ENCODE measurements at places on chromosomes 7 and 10. TPM values are rescaled to one million over a fixed set of nuclear protein-coding genes. Genes with fewer than 3 reads are reported as not detected.
A peak's percentile ranks its signal among the peaks of the same experiment; 100 is the strongest.

The LEP gene
- 41.6 TPM for total RNA-seq

GRCh38 chr7:18290865-18291264, 204.7 kb upstream of the HDAC9 start:
- DNase-seq: no peak
- no peaks in the 10 kb centered on the region for H3K36me3 ChIP-seq
- H3K4me1 ChIP-seq: no peaks in the 10 kb centered on the region

DNA sequence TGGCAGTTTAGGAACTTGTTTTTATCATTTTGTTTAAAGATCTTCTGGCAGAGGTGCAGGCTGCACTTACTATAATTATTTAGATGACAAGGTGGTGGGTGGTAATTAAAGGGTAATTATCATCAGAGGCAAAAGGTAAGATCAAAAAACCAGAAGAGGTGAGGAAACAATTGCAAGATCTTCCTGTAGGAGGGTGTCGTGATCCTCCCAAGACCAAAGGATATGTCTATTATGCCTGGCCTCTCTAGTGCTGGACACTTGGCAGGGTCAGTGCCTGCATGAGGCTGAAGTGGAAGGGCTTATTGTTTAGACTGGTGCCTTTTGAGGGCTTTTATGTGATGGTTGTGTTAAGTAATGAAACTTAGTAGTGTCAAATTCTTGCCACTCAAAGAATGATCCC, 1.8 kb upstream of the WAPL start:
- no peaks in the 10 kb centered on the region for H3K36me3 ChIP-seq
- H3K4me3 ChIP-seq: no peak overlapping the region
- no peaks in the 10 kb centered on the region for H3K4me1 ChIP-seq
- no peaks in the 10 kb centered on the region for H3K27me3 ChIP-seq
- H3K27ac ChIP-seq: no peak overlapping the region

The TCAF1 gene
- total RNA-seq: 51.4 TPM

GRCh38 chr7:116653204-116653603, 18.8 kb upstream of the MET start:
- no peaks in the 10 kb centered on the region for H3K4me1 ChIP-seq
- no peaks in the 10 kb centered on the region for H3K36me3 ChIP-seq
- H3K27ac ChIP-seq: peak overlapping the region; percentile 77
- no peak for DNase-seq
- H3K27me3 ChIP-seq: no peaks in the 10 kb centered on the region

- no peaks in the 10 kb centered on the region for H3K27me3 ChIP-seq
- H3K36me3 ChIP-seq: no peaks in the 10 kb centered on the region
- no peak for DNase-seq
- H3K27ac ChIP-seq: no peak overlapping the region
- H3K4me1 ChIP-seq: no peaks in the 10 kb centered on the region
Measured at GRCh38 chr10:69125554-69125953, 1.6 kb downstream of the VPS26A start.

DNA sequence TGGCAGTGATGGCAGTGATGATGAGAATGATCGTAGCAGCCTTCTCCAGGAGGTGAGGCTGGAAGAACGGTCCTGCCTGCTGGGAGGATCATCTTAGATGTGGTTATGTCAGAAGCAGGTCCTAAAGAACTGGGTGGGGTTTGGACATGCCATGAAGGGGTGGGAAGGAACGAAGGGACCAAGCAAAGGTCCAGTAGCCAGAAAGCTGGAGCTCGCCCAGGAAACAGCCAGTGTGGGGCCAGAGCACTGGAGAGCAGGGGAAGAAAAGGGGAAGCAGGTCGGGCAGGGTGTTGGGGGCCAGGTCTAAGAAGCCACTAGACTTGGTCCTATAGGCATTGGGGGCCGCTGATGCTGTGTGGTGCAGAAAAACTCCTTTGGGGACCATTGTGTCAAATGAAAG, 127.4 kb downstream of the RGS10 start:
- no peak for DNase-seq
- H3K4me3 ChIP-seq: no peak overlapping the region

The BMPER gene
- total RNA-seq: 2.0 TPM

- no peak for DNase-seq
- H3K4me3 ChIP-seq: no peak overlapping the region
- no peaks in the 10 kb centered on the region for H3K4me1 ChIP-seq
- H3K27ac ChIP-seq: no peak overlapping the region
- no peaks in the 10 kb centered on the region for H3K27me3 ChIP-seq
- H3K36me3 ChIP-seq: no peaks in the 10 kb centered on the region
Measured at GRCh38 chr10:57948796-57949195, 318.9 kb downstream of the IPMK start.

DNA sequence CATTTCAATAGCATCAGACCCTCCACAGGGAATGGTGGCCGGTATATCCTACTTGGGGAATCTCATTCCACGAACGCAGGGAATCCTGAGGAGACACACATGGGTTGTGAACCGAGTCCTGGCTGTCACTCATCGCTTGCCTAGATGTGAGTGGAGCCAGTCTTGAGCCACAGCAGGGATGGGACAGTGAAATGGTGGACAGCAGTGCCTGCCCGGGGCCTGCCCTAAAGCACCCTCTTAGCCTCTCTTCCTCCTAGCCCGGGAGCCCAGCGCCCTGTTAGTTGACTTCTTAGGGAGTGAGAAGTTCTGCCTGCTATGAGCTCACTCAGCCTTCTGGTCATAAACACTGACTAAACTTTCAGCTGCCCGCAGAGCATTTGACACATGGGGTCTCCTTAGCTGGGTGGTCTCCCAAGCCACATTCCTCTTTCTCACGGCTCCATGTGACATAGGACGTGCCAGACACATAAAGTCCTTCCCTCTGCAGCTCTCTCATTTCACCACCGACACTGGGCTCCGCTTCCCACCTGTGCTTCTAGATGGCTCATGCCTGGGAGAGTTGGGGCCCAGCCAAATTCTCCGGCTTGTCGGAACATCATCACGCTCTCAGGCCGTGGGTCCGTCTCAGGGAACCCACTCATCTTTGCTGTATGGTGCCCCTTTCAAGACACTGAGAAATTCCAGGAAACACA, 60.9 kb downstream of the TCERG1L start:
- H3K27me3 ChIP-seq: peaks cover 47% of the 10 kb centered on the region
- no peaks in the 10 kb centered on the region for H3K4me1 ChIP-seq
- DNase-seq: peak; percentile 48
- no peak overlapping the region for H3K4me3 ChIP-seq
- no peaks in the 10 kb centered on the region for H3K36me3 ChIP-seq

DNA sequence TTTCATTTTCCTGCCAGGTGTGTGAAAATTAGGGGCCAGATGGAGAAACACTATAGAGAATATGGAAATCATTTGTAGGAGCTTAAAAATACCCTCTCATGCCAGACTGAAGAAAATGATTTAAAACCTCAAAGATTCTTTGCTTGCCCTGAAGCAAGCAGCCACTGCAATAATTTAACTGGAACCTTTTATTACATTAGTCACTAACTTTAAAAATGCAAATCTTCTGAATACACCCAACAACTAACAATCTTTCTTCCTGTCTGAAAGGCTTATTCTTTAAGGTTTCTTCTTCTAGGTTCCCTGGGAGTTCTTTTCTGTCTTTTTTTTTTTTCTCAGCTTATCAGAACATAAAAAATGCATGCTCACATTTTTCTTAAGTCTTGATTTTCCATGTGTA, 238.5 kb upstream of the KMT2E start:
- no peaks in the 10 kb centered on the region for H3K4me1 ChIP-seq
- H3K4me3 ChIP-seq: no peak overlapping the region
- H3K27me3 ChIP-seq: no peaks in the 10 kb centered on the region
- DNase-seq: no peak

The INHBA gene
- 0.59 TPM for total RNA-seq

DNA sequence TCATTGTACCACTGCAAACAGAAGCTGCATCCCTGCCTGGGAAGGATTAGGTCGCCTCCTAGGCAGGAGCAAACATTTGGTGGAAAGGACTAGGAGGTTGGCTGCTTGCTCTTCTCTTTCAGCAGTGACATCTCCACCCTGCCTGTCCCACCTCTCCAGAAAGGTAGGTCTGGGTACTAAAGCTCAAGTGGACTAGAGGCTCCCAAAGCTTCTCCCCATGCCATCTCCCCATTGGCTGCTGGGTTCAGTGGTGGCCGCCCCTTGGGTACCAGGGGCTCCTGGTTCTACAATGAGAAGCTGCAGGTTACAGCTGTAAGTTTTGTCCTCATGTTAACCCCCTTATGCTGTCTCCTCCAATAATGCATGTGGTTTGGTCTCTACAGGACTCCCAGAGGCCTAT, 180.7 kb upstream of the MKI67 start:
- H3K27me3 ChIP-seq: peaks cover 4% of the 10 kb centered on the region
- DNase-seq: no peak
- H3K36me3 ChIP-seq: no peaks in the 10 kb centered on the region
- no peak overlapping the region for H3K27ac ChIP-seq
- H3K4me1 ChIP-seq: no peaks in the 10 kb centered on the region

DNA sequence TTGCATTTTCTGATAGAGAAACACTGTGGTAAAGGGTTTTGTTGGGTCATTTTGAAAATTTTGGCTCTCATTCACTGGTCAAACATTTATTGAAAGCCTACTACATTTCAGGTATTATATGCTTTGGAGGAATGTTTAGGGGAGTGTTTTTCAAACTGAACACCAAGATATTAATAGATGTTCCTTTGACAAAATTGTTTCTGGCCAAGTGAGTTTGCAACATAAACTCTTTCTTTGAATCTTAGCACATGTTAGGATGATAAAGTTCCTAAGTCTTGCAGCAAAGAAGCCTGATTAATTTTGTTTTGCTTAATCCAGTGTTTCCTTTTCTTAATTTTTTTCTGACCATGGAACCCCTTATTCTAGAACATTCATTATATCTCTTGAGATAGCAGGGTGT, 232.5 kb upstream of the PHYHIPL start:
- H3K36me3 ChIP-seq: no peaks in the 10 kb centered on the region
- no peaks in the 10 kb centered on the region for H3K27me3 ChIP-seq
- no peaks in the 10 kb centered on the region for H3K4me1 ChIP-seq
- H3K27ac ChIP-seq: no peak overlapping the region
- no peak for DNase-seq
- H3K4me3 ChIP-seq: no peak overlapping the region

- no peaks in the 10 kb centered on the region for H3K36me3 ChIP-seq
- H3K27ac ChIP-seq: peak overlapping the region; percentile 40
- no peaks in the 10 kb centered on the region for H3K27me3 ChIP-seq
- no peak for DNase-seq
- H3K4me3 ChIP-seq: no peak overlapping the region
Measured at GRCh38 chr7:117312593-117313580, 10.0 kb downstream of the WNT2 start.

The LRRC4 gene
- total RNA-seq: 0.33 TPM

DNA sequence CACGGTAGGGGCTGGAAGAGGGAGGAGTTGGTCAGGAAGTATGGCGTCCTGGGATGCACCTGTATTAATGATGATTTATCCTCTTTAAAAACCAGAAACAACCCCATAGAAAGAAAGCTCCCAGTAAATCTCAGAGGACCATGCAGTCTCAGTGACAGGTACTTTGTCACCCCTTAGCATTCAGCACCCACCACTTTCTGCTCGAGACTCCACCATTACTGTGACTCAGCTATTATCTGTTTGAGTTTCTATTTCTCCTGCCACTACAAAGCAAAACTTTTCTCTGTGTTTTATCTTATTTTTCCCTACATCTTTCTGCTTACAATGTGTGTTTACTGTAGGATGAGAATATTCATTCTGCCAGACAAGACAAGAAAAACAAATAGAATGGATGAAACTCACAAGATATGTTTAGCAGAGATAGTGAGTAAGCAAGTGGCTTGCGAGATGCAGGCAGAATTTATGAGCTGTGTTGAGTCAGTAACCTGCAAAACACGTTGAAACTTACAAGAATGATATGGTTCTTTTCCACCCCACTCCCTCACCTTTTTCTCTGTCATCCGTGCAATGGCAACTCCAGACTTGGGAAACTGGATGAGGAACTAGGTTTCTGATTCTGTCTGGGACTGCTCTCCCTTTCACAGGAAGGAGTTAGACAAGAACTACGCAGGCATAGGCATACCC, 127.1 kb downstream of the AOAH start:
- no peaks in the 10 kb centered on the region for H3K27me3 ChIP-seq
- DNase-seq: no peak
- no peak overlapping the region for H3K4me3 ChIP-seq
- no peak overlapping the region for H3K27ac ChIP-seq
- no peaks in the 10 kb centered on the region for H3K4me1 ChIP-seq

- H3K27ac ChIP-seq: no peak overlapping the region
- no peaks in the 10 kb centered on the region for H3K36me3 ChIP-seq
- no peaks in the 10 kb centered on the region for H3K27me3 ChIP-seq
- H3K4me1 ChIP-seq: no peaks in the 10 kb centered on the region
- DNase-seq: no peak
- H3K4me3 ChIP-seq: no peak overlapping the region
Measured at GRCh38 chr10:60212195-60212594, 177.5 kb downstream of the ANK3 start.

GRCh38 chr10:79358811-79359210, 11.5 kb downstream of the PPIF start:
- no peaks in the 10 kb centered on the region for H3K36me3 ChIP-seq
- no peaks in the 10 kb centered on the region for H3K4me1 ChIP-seq
- no peaks in the 10 kb centered on the region for H3K27me3 ChIP-seq
- no peak overlapping the region for H3K27ac ChIP-seq
- H3K4me3 ChIP-seq: no peak overlapping the region

DNA sequence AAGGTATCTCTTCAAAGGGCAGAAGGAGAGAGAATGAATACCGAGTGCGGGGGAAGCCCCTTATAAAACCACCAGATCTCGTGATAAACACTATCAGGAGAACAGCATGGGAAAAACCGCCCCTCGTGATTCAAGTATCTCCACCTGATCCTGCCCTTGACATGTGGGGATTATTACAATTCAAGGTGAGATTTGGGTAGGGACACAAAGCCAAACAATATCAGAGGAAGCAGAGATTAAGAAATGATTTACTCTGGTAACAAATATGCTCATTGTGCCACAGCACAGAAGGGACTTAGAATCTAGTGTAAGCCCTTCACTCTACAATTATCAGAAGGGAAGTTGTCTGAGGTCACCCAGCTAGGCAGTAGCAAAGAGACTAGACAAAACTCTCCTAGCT, 40.1 kb upstream of the ZNRF2 start:
- no peaks in the 10 kb centered on the region for H3K36me3 ChIP-seq
- no peaks in the 10 kb centered on the region for H3K27me3 ChIP-seq
- no peaks in the 10 kb centered on the region for H3K4me1 ChIP-seq
- H3K27ac ChIP-seq: no peak overlapping the region

GRCh38 chr10:132835848-132836233, 49.9 kb upstream of the NKX6-2 start:
- H3K4me3 ChIP-seq: no peak overlapping the region
- H3K36me3 ChIP-seq: no peaks in the 10 kb centered on the region
- H3K27ac ChIP-seq: no peak overlapping the region
- no peak for DNase-seq
- peaks cover 10% of the 10 kb centered on the region for H3K27me3 ChIP-seq

DNA sequence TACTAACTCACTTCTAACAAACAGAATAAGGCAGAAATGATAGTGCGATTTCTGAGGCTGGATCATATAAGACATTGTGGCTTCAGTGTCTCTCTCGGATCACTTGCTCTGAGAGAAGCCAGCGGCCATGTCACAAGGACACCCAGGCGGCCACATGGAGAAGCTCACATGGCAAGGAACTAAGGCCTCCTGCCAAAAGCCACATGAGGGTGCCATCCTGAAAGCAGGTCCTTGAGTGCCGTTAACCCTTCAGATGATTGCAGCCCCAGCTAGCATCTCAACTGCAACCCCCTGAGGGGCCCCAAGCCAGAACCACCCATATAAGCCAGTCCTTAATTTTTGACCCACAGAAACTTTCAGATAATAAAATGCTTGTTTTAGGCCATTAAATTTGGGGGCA, 6.9 kb upstream of the VDAC2 start:
- no peaks in the 10 kb centered on the region for H3K27me3 ChIP-seq
- H3K27ac ChIP-seq: no peak overlapping the region
- H3K4me3 ChIP-seq: no peak overlapping the region
- no peaks in the 10 kb centered on the region for H3K4me1 ChIP-seq

The OR2A42 gene
- 0.66 TPM for total RNA-seq

GRCh38 chr10:106479636-106480035, 684.9 kb downstream of the SORCS1 start:
- H3K36me3 ChIP-seq: no peaks in the 10 kb centered on the region
- DNase-seq: no peak
- no peak overlapping the region for H3K4me3 ChIP-seq
- no peaks in the 10 kb centered on the region for H3K4me1 ChIP-seq
- H3K27ac ChIP-seq: no peak overlapping the region

All from breast epithelium (tissue), 4 donors.